ENCODE measurements at places on chromosomes 16 and 17. TPM values are rescaled to one million over a fixed set of nuclear protein-coding genes. Genes with fewer than 3 reads are reported as not detected.

RNF222 gene
- polyA plus RNA-seq = not detected

TMEM132E gene
- not detected for polyA plus RNA-seq

PNMT gene
- 1.0 TPM for polyA plus RNA-seq

KCNH6 gene
- 0.81 TPM for polyA plus RNA-seq

CLEC18A gene
- not detected for polyA plus RNA-seq
